ENCODE measurements at places on chromosomes 2 and 18.

DNA sequence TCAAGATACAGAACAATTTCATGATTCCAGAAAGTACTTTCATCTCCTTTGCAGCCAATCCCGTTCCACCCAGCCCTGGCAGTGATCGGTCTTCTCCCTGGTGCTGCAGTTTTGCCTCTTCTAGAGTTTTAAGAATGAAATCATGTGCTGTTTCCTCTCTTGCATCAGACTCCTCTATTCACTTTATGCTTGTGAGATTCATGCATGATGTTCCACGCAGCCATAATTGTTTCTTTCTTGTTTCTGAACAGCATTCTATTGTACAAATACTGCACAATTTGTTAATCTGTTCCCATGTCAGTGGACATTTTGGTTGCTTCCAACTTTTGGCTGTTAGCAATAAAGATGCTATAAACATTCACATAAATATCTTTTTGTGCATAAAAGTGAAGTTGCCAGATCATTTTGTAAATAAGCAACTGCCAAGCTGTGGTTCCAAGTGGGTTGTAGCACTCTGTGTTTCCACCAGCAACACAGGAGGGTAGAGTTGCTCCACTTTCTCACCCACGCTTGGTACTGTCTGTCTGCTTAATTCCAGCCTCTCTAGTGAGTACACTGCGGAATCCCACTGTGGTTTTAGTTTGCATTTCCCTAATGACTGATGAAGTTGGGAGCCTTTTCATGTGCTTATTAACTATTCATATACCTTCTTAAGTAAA is 104.5 kb downstream of the TWIST2 start:
- no peak for DNase-seq

GRCh38 chr2:33791625-33792024 is 192.5 kb upstream of the FAM98A start:
- no peak for DNase-seq

DNA sequence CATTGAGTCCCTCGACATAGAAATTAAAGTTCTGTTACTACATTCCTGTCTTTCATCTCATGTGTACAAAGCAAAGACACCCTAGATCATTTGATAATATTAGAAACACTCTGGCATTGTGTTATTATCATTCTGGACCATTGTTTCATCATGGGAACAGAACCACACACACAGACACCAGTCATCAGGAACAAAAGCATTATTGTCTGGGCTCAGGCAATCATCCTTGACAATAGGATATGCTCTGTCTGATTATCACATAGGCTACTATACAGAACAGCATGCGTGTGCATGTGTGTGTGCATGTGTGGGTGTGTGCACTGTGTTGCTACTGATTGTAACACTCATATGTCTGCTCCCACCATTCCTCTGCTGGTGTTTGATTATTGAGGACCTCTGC is 242.5 kb downstream of the SH3BP4 start:
- DNase-seq, result no peak

DNA sequence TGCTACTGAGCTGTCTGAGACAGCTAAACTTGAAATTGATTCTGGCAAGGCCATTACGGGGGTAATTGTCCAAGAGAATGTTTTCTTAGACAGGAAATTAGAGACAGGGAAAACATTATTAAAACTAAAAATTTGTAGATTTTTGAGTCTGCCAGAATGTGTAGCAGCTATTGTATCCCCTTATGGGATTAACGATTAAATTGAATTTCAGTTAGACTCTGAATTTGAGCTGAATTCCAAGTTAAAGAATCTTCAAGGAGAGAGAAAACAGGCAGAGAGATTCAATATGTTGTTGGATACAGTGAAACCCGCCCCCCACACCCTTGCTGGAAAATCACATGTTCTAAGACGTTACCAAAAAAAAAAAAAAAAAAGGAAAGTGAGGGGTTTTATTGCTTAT is 32.7 kb upstream of the CCDC68 start:
- no peak for DNase-seq

- no peak for DNase-seq
Observed at GRCh38 chr18:68843473-68844089, 45.7 kb downstream of the CCDC102B start.

DNA sequence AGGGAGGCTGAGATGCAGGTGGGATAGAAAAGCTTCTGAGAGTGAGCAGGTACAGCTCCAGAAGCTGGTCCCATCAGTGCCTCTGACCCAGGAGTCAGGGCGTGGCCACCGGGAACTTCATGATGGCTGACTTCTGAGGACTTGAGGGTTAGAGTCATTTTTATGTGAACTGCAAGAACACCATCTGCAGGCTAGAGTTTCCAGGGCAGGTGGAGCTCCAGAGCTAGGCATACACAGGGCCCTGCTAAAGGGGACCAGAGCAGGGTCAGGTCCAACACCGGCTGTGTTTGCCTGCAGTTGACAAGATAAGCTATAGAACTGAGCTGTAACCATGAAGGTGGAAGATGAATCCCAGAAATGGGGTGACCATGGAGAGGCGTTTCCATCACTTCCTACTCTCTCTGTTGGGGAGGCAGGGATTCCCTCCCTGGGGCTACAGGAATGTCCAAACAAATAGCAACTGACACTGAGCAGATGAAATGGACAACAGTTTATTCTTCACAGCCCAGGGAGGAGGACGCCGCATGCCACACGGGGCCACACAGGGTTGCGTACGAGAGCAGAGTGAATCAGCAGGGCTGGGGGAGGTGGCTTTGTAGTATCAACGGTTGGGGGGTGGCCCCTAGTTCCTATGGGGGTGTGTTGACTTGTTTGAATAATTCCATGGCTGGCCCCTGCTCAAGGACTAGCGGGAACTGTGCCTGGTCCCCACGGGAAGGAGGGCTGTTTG is 77.6 kb upstream of the ZNF516 start:
- DNase-seq, result no peak

- DNase-seq, result no peak
Observed at GRCh38 chr2:45910473-45911060, 259.1 kb downstream of the PRKCE start.

DNA sequence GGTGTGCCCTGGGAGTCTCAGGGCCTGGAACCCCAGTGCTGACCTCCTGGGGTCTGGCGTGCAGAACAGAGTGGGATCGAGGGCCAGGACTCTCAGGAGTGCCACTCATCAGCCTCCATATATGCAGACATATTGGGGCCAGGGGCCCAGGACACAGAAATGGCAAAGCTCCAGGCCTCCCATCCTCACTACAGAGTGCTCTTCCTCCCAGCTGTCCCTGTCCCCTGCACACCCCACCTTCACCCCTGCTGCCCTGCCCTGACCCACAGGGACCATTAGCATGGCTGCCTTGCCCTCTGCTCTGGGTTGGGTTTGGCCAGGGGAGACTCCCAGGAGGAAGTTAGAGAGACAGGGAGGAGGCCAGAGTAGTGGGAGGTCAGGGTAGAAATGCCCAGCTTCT is 2.8 kb downstream of the TEX51 start:
- no peak for DNase-seq

- no peak for DNase-seq
Observed at GRCh38 chr2:4420032-4420431, 716.7 kb downstream of the DCDC2C start.

GRCh38 chr2:238059505-238059904 is 1.3 kb upstream of the SCLY start:
- no peak for DNase-seq

GRCh38 chr2:84631047-84631446 is 114.7 kb downstream of the DNAH6 start:
- DNase-seq, result no peak
